Right forelimb (tissue), 1 donor: ENCODE measurements at places on chromosomes 3 and 15.

GRCh38 chr3:41148478-41148877, 50.8 kb upstream of the CTNNB1 start:
- DNase-seq = no peak

DNA sequence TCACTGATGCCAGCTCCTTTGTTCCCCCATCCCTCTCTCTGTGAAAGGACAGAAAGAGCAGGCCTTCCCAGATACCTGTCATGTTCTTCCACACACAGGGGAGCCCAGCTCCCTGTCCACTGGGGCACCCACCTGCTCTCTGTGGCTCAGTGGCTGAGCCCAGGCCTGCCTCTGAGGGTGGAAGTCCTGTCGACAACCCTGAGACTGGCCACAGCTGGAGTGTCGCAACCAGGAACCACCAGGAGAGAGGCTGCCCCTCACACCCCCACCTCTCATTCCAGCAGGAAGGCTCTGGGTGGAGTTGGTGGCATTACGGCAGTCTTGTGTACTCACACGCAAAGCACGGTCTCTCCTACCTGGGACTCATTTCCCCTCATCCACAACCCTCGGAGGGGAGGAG, 66.3 kb downstream of the MEGF11 start:
- no peak for DNase-seq

DNA sequence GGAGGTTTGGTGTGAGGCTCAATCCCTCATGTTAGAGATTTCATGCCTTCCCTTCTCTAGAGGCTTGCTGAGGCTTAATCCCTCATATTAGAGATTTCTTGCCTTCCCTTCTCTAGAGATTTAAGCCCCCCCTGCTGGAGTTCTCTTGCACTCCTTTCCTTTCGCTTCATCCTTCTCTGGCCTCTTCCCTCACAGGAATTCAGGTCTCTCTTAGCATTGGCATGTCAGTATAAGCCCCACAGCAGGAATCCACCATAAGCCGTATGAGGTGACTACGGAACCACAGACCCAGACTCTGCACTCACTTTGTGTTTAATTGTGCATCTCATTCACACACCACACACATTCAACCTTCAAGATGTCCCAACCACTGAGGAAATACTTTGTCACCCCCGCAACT, 338.6 kb upstream of the POU1F1 start:
- no peak for DNase-seq

DNA sequence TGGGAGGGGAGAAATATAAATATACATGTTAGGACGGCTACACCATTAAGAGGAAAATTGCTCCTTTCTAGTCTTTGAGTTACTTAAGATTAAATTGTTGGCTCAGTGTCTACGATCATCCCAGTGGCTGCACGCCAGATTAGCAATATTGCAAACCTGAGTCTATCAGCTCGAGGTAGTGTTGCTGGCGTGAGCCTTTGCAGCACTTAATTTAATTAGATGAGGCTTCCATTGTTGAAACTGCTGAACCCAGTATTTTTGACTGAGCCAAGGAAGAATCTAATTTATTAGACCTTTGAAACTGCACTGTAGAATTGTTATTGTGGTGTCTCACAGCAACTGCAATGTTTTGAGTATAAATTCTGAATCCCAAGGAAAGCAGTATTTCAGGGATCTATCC, 782.4 kb upstream of the ROBO1 start:
- DNase-seq = no peak

- no peak for DNase-seq
Measured at GRCh38 chr3:139529662-139530061, 9.9 kb downstream of the RBP1 start.

GRCh38 chr3:112096176-112096575, 10.0 kb downstream of the C3orf52 start:
- no peak for DNase-seq

DNA sequence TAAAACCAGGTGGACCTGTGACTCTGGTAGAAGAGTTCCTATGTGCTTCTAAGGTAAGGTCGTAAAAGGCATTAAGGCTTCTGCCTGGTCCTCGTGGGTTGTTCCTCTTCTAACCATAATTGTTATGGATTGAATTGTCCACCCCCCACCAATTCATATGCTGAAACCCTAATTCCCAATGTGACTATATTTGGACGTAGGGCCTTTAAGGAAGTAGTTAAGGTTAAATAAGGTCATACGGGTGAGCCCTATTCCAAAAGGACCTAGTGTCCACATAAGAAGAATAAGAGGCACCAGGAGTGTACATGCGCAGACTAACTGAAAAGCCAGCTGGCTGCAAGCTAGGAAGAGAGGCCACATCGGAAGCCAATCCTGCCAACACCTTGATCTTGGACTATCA, 1.9 kb downstream of the ADPGK start:
- DNase-seq = no peak

GRCh38 chr3:82494977-82495489, 733.6 kb upstream of the GBE1 start:
- no peak for DNase-seq

DNA sequence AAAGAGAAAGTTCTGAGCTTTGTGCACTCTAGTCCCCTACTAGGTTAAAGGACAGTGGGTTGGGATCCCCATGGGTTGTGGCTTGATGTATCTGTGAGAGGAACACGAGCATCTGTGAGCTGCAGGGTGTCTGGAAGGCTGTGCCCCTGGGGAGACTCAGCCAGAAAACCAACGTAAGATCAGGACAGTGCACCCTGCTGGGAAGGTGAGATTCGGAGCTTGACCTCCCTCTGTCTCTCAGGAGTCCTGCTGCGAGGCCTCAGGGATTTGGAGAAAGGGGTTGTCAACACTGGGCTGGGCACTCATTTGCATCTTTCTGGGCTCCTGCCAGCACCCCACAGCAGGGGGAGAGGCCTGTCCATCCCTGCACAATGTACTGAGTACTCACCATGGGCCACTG, 15.2 kb downstream of the ANKRD63 start:
- no peak for DNase-seq

- no peak for DNase-seq
Measured at GRCh38 chr15:52183562-52184173, 7.5 kb downstream of the GNB5 start.

DNA sequence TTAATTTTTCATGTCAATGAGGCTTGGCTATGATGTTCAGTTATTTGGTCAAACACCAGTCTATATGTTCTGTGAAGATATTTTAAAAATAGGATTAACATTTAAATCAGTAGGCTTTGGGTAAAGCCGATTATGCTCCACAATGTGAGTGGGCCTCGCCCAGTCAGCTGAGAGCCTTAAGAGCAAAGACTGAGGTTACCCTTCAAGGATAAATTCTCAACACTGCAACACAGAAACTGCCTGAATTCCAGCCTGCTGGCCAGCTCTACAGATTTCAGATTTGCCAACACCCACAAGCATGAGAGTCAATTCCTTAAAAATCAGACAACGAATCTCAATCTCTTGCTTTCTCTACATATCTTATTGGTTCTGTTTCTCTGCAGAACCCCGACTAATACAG, 188.3 kb downstream of the PLCH1 start:
- DNase-seq = no peak

GRCh38 chr3:163033652-163034051, 1537.0 kb downstream of the OTOL1 start:
- no peak for DNase-seq

DNA sequence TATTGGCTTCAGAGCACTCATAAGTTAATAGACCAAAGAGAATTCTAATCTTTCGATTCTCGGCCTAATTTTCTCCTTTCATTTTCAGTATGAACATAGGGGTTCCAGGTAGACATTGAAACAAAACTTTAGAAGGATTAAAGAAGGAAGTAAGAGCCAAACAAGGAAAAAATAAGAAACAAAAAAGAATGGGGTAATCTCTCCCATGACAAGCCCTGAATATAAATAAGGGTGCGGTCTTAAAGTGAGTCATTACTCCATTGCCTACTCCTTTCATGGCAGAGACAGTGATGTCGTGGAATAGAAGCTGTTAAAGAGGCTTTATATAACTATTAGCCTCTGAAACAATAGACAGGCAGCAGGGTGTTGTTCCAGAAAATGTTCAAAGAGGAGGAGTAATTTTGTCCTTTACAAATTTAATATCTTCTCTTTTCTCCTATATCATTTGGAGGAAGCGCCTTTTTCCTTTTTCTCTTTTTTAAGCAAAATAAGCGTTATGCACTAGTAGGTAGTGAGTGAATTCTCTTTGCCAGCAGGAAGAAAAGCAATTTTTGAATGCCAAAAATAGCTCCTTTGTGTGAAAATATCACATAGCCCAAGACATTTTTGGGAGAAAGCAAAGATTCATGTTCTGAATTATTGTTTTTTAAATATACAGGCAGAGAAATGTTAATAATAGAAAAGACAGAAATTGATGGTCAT, 607.9 kb upstream of the KCNMB2 start:
- no peak for DNase-seq

DNA sequence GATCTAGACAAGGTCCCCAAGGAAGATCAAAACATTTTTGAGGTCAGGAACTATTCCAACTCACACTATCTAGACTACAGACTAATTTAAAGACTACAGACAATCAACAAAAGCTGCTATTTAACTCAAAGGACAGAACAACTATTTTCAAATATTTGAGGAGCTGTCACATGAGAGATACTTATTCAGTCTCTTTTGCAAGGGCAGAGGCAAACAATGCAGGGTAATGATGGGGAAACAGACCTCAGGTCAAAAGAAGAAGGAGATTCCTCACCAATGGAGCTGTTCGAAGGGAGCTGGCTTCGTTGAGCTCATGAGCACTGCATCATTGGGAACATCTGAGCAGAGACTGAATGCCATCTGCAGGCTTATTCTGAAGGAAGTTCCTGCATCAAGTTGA, 231.9 kb downstream of the DTWD1 start:
- no peak for DNase-seq

GRCh38 chr15:39874890-39875549, 45.0 kb downstream of the GPR176 start:
- no peak for DNase-seq

GRCh38 chr3:109643590-109643989, 306.2 kb upstream of the DPPA4 start:
- no peak for DNase-seq

- no peak for DNase-seq
Measured at GRCh38 chr3:1783995-1784394, 314.7 kb upstream of the CNTN4 start.

DNA sequence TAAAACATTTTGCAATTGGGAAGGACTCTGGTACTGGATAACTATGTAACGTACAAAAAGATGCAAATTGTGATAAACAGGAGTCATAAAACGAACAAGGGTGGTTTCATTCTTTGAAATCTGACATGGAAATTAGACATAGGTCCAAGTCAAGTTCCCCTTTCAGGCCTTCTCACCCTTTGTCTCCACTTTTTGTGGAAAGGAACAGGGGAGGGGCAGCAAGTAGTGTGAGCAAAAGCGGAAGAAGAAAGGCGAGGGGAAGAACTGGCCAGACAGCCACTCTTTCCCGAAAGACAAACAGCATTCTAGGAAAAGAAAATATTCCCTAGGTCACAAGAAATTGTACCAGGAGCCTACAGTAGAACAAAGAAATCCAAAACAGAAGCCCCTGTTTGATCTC, 52.6 kb downstream of the MCF2L2 start:
- no peak for DNase-seq

DNA sequence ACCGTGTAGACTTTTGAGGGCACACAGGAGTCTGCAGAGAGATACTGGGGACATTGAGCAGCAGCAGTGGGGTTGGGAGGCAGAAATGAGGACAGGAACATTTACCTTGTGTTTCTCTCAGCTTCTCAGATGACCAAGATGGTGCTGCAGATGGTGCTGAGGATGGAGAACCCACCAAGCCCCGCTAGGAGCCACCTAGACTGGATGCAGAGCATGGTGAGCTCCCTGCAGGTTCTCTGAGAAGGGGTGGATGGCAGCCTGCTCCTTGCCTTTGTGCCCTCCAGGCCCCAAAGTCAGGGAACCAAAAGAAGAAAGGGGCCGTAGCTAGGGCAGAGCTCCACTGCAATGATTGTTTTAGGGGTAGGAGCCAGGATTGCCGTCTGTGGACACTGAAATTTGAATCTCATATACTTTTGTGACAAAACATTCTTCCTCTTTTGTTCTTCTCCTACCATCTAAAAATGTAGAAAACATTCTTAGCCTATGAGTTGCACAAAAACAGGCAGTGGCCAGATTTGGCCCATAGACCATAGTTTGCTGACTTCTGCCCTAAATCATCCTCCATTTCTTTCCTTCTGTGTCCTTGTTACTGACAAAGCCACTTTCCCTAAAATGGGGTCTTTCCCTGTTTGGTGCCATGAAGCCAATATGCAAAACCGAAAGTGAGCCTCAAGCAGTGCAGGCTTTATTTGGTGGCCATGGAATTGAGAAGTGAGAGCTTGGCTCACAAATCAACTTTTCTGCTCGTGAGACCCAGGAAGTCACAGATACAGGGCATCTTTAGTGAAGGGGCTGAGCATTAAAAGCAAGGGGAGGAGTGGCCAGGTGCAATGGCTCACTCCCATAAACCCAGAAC, 11.9 kb upstream of the MUC20 start:
- no peak for DNase-seq

GRCh38 chr15:31457631-31458526, 131.2 kb downstream of the KLF13 start:
- DNase-seq = peak; percentile 15

DNA sequence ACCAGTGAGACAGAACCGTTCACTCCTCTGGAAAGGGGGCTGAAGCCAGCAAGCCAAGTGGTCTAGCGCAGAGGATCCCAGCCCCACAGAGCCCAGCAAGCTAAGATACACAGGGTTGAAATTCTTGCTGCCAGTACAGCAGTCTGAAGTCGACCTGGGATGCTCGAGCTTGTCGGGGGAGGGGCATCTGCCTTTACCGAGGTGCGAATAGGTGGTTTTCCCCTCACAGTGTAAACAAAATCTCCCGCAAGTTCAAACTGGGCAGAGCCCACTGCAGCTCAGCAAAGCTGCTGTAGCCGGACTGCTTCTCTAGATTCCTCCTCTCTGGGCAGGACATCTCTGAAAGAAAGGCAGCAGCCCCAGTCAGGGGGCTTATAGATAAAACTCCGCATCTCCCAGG, 11.4 kb downstream of the CEP97 start:
- DNase-seq = no peak

DNA sequence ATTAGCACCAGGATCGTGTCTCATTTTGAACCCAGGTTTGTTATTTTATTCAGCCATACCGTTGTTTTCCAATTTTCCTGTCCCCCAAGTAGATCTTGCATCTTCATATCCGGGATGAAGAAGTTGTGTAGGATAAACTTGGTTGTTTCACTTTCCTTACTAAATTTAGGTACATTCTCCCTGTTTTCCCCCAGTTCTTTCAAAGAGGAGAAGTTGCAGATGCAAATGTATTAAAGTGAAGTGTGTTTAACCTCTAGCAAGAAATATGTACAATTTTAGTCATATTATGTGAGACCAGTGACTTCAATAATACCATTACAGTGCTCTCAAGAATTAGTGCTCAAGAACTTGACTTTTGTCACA, 1.3 kb downstream of the ATXN7 start:
- DNase-seq = no peak

DNA sequence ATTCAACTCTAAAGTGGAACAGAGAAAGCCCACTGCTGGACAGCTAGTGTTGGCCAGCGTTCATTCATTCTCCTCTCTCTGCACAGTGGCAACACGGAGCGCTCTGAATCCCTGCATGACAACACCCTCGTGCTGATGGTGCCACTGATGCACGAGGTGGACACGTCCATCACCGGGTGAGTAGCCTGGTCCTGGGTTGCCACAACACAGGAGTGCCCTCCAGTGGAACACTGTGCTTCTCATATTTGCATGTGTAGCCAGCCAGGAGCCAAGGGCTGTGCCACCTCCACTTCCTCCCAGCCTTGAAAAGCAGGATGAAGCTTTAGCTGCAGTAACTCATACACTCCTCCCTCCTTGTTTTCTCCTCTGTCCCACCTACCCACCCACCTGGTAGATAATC, 120.0 kb upstream of the CTDSPL start:
- DNase-seq = no peak
